ENCODE measurements at places on chromosomes 1 and 21. TPM values are rescaled to one million over a fixed set of nuclear protein-coding genes. Genes with fewer than 3 reads are reported as not detected.

The CSRP1 gene
- total RNA-seq, result 48.4 TPM

GRCh38 chr21:22885614-22886013 lies 1887.4 kb downstream of the NCAM2 start:
- no peaks in the 10 kb centered on the region for H3K27me3 ChIP-seq
- no peak overlapping the region for H3K27ac ChIP-seq
- DNase-seq, result no peak
- no peak overlapping the region for H3K4me3 ChIP-seq
- H3K4me1 ChIP-seq, result no peaks in the 10 kb centered on the region
- no peaks in the 10 kb centered on the region for H3K36me3 ChIP-seq

- H3K36me3 ChIP-seq, result no peaks in the 10 kb centered on the region
- H3K4me1 ChIP-seq, result peaks cover 28% of the 10 kb centered on the region
- H3K4me3 ChIP-seq, result no peak overlapping the region
- no peaks in the 10 kb centered on the region for H3K27me3 ChIP-seq
Observed at GRCh38 chr1:204289280-204289679, 70.4 kb downstream of the PLEKHA6 start.

GRCh38 chr21:22120616-22121266 lies 1122.5 kb downstream of the NCAM2 start:
- DNase-seq, result no peak
- no peaks in the 10 kb centered on the region for H3K27me3 ChIP-seq

GRCh38 chr1:188365874-188366273 lies 1537.1 kb downstream of the PLA2G4A start:
- no peak overlapping the region for H3K27ac ChIP-seq
- no peaks in the 10 kb centered on the region for H3K27me3 ChIP-seq
- no peak for DNase-seq
- no peak overlapping the region for H3K4me3 ChIP-seq

DNA sequence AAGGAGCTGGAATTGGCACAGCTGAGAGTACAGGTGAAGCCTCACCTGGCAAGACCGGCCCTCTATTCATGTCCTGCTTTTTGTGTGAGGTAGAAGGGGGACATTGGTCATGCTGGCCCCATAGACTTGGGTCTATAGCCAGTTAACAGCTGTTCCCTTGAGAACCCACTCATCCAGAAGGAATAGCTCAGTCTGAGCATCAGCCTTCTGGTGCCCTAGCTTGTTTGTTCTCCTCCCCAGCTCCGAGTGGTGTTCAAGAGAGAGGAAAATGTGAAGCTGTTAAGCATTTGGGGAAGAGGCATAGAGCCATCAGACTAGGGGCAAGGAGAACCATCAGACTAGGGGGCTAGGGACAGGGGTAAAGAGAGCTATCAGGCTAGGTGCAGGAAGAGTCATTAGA lies 290.9 kb downstream of the SIPA1L2 start:
- DNase-seq, result no peak
- no peaks in the 10 kb centered on the region for H3K4me1 ChIP-seq
- no peaks in the 10 kb centered on the region for H3K36me3 ChIP-seq

DNA sequence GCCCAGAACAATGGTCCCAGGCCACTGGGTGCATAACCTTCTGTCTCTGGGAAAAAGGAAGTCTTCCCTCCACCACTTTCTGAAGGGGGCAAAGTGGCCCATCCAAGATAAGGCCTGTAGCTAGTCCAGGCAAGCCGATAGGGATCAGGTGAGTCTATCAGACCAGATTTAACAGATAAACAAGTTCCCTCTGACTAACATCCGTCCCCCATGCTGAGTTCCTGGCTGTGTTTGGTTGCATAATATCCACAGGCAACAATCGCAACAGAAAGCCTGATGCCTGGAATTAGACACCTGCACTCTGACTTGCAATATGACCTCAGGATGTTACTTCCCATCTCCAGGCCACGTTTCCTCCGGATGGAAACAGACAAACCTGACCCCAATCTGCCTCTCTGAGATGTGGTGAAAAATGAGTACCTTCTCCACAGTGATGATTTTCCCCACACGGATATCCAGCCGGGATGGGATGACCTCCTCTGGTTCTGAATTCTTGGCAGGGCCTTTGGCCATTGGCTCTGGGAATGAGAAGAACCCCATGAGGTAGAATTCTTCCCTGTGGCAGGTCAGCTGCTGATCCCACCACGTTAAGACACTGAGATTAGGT lies 36.4 kb downstream of the YARS1 start:
- peaks cover 76% of the 10 kb centered on the region for H3K36me3 ChIP-seq
- no peaks in the 10 kb centered on the region for H3K4me1 ChIP-seq
- H3K27me3 ChIP-seq, result no peaks in the 10 kb centered on the region
- DNase-seq, result no peak
- no peak overlapping the region for H3K4me3 ChIP-seq

GRCh38 chr1:205004351-205004750 lies 38.7 kb upstream of the CNTN2 start:
- DNase-seq, result no peak
- no peaks in the 10 kb centered on the region for H3K27me3 ChIP-seq
- H3K27ac ChIP-seq, result no peak overlapping the region
- H3K36me3 ChIP-seq, result no peaks in the 10 kb centered on the region
- no peak overlapping the region for H3K4me3 ChIP-seq

GRCh38 chr1:210678306-210678705 lies 349.6 kb downstream of the HHAT start:
- no peaks in the 10 kb centered on the region for H3K4me1 ChIP-seq
- DNase-seq, result no peak
- no peak overlapping the region for H3K27ac ChIP-seq
- H3K27me3 ChIP-seq, result no peaks in the 10 kb centered on the region

GRCh38 chr1:21963477-21964217 lies 13.2 kb upstream of the CELA3B start:
- DNase-seq, result peak; percentile 86
- H3K36me3 ChIP-seq, result no peaks in the 10 kb centered on the region
- no peak overlapping the region for H3K27ac ChIP-seq
- no peaks in the 10 kb centered on the region for H3K4me1 ChIP-seq
- H3K4me3 ChIP-seq, result no peak overlapping the region

DNA sequence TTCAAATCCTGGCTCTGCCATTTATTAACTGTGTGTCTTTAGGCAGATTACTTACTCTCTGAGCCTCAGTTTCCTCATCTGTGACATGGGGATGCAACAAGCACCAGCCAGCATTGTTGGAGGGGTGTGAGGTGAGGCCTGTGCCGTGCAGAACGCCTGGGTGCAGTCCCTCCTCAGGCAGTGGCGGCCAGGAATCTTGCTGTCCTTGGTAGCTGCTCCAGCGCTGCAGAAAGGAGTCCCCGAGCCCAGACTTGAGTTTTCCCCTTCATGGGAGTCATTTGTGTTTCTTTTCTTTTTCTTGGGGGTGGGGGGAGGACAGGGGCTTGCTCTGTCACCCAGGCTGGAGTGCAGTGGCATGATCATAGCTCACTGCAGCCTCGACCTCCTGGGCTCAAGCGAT lies 46.6 kb downstream of the DISP3 start:
- no peaks in the 10 kb centered on the region for H3K4me1 ChIP-seq
- H3K27me3 ChIP-seq, result no peaks in the 10 kb centered on the region
- no peak overlapping the region for H3K27ac ChIP-seq
- no peak for DNase-seq
- no peaks in the 10 kb centered on the region for H3K36me3 ChIP-seq

GRCh38 chr1:103525114-103525606 lies 339 bp upstream of the RNPC3 start:
- no peaks in the 10 kb centered on the region for H3K27me3 ChIP-seq
- peaks cover 7% of the 10 kb centered on the region for H3K36me3 ChIP-seq

GRCh38 chr21:45724345-45724961 lies 80.9 kb downstream of the PCBP3 start:
- no peak overlapping the region for H3K4me3 ChIP-seq
- H3K27ac ChIP-seq, result no peak overlapping the region
- H3K36me3 ChIP-seq, result no peaks in the 10 kb centered on the region
- no peaks in the 10 kb centered on the region for H3K27me3 ChIP-seq
- DNase-seq, result no peak
- H3K4me1 ChIP-seq, result no peaks in the 10 kb centered on the region

DNA sequence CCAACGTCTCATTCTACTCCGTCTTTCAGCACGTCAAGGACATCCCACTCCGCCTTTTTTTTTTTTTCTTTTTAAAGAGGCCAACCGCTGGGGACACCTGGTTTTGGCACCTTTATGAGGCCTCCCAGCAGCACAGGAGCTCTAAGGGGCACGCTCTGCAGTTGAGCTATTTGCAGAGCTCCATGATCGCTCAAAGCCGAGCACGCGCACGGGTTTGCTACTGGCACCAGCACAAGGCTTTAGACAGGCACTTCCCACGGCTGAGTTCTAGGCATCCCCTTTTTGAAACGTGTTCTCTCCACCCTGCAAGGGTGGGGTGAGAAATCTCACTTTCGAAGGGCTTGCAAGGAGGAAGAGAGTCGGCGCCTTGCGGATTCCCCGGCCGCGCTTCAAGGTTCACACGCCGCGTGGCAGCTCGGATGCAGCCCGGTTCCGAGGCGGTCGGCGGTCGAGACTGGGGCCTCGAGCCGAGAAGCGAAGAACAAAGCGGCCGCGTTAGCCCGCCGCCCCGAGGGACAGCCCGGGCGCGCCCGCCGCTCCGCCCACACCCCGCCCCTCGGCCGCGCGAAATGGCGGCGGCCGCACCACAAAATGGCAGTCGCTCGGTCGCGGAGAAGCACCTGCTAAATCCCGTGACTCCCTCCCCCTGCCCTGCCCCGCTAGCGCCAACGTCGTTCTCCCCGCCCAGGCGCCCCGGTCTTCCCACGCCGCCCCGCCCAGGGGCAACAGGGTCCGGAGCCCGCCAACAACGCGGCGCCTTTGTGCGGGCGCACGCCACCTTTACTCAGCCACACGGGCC lies 12.9 kb upstream of the SPEN start:
- H3K4me1 ChIP-seq, result peaks cover 40% of the 10 kb centered on the region
- DNase-seq, result peak; percentile 94
- H3K36me3 ChIP-seq, result no peaks in the 10 kb centered on the region
- H3K27me3 ChIP-seq, result no peaks in the 10 kb centered on the region
- H3K4me3 ChIP-seq, result peak overlapping the region; percentile 80

Measured in natural killer cell (primary cell).